ENCODE measurements at places on chromosomes 7 and 10. TPM values are rescaled to one million over a fixed set of nuclear protein-coding genes. Genes with fewer than 3 reads are reported as not detected.

DNA sequence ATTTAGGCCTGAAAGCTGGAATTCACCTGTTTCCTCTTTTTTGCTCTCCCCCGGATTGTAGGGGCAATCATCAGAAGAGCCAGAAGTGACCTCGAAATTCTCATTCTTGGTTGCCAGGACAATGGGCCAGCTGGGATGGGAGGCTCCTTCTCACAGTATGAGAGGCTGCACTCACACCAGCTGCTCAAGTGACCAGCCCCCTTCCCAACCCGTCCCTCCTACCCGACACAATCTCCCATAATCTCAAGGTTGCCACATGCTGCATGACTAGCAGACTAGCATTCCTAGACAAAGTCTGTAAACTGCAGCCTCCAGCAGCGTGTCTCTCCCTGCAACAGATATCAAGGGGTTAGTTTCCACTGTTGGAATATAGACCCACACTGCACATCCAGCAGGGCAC, 110.3 kb downstream of the C1GALT1 start:
- no peak for DNase-seq

DNA sequence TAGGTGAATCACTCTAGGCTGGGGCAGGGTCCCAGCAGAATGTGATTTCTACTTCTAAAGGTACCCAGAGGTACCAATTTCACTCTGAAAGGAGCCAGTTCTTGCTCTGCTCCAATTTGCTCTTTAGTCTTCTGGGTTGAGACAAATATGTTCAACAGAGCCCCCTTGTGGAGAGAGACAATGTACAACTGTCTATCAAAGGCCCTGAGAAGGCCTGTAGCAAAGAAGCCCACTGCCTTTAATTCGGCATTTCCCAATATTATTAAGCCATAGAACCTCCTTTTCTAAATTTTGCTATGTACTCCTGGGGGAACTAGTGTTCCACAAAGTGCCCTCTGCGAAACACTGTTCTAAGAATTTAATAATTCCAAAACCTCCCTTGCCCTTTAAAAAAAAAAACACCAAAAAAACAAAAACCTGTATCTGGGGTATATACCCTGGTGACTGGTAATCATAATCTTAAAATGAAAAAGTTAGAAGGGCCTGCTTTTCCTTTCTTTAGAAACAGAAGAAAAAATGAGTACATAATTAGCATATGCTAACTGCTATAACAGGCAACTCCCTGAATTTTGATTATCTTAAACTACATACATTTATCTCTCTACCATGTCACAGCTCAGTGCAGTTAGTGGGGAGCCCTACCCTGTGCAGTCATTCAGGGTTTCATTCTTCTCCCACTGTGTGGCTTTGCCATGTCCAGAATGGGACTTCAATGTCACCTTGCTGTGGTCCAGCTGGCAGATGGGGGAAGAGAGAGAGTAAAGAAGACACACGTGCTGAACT, 160.9 kb upstream of the BMPER start:
- no peak for DNase-seq

DNA sequence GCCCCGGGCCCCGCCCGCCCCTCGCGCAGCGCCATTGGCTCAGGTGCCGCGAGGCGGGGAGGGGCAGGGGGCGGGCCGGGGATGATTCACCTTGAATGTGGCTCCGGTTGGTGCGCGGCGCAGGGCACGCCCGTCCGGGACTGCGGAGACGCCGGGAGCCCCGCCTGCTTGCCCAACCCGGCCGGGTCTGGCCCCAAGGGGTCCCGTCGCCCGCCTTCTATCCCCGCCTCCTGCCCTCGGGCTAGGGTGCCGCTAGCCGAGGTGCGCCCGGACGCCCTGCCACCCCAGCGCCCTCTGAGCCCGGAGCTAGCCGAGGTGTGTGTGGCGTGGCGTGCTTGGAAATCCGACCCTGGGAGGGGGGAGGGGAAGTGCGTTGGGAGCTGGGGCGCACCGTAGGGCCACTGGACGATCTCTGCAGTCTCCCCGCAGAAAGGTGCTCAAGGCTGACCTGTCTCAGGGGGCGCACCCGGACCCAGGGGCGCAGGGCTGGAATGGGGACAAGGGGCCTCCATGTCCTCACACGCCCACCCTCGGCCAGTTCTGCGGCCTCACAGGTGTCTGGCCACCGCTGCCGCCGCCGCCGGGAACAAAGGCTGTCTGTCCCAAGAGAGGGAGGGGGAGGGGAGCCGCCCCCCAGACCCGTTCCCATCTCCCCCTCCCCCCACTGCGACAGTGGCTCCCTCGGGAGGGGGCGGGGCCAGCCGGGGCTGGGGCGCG, 168.9 kb downstream of the NRF1 start:
- DNase-seq = no peak

- no peak for DNase-seq
Measured at GRCh38 chr7:66766041-66766440, 25.5 kb downstream of the RABGEF1 start.

- no peak for DNase-seq
Measured at GRCh38 chr7:158574308-158575036, 13.2 kb downstream of the PTPRN2 start.

GRCh38 chr7:22194658-22195273, 162.2 kb downstream of the RAPGEF5 start:
- DNase-seq = no peak

Gene INSYN2A
- 7.6 TPM for polyA plus RNA-seq

Gene SFRP5
- not detected for polyA plus RNA-seq

Gene WEE2
- polyA plus RNA-seq = 0.36 TPM

Gene CCL24
- polyA plus RNA-seq = not detected

Gene OR13A1
- 0.06 TPM for polyA plus RNA-seq

Gene FGFBP3
- polyA plus RNA-seq = 3.9 TPM

Gene MMP21
- 0.17 TPM for polyA plus RNA-seq

Measured in left renal cortex interstitium (tissue), 4 donors.